ENCODE measurements at places on chromosomes 7 and 10. TPM values are rescaled to one million over a fixed set of nuclear protein-coding genes. Genes with fewer than 3 reads are reported as not detected.

DNA sequence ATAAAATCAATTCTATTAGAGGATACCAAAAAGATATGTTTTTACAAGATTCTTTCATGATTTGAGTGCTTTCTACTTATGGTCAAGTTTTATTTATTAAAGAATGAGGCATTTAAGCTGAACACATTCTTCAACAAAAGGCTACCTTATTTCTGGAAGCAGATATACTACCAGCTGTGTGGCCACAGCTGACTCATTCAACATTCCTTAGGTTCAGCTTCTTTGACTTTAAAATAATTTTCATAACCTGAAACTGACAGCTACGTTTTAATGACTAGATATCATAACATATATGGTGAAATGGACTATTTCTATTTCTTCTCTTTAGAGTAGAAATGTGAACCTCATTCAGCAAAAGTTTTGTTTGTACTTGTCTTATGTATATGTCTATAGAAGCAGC, 414.2 kb upstream of the SEMA3C start:
- no peak for DNase-seq

DNA sequence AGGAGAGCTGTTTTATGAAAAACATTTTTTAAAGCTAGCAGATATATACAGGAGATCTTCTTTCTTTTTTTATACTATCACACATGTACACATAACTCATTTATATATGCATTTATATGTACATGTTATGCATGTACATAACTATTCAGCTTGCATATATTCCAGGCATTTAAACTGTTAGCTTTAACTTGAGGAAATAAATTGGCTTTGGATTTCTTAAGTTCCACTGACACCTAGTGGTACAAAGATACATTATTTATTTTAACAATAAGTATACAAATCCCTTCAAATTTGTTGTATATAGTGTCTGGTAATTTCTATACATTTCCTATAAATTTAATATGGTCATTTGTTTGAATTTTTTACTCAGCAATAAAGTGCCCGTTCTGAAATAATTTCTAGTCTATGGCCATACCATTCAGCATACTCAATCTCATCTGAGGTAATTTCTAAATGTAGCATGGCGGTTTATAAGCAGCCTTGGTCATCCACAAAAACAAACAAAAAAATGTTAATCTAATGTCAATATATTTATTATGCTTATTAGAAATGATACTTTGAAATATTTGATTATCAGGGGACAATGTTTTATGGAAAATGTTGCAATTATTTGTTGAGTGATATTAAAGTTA, 11.6 kb downstream of the ZDHHC6 start:
- no peak for DNase-seq

The TUBB8 gene
- not detected for total RNA-seq

DNA sequence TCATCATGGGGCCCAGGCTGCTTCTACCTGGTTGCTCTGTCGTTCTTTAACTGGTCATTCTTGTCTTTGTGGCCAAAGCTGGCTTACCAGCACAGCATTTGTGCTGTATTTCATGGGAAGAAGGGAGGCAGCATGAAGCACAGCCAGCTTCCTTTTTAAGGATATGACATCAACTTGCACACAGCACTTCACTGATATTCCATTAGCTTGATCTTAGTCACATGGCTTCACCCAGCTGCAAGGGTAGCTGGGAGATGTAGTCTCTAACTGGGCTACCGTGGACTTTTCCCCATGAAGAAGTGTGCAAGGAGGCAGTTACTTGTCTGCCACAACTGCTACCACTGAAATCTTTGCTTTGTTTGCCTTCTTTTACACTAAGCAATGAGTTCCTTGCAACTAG, 525.2 kb downstream of the LRMDA start:
- no peak for DNase-seq

The C10orf105 gene
- 0.43 TPM for total RNA-seq

The SGMS1 gene
- total RNA-seq = 9.7 TPM

DNA sequence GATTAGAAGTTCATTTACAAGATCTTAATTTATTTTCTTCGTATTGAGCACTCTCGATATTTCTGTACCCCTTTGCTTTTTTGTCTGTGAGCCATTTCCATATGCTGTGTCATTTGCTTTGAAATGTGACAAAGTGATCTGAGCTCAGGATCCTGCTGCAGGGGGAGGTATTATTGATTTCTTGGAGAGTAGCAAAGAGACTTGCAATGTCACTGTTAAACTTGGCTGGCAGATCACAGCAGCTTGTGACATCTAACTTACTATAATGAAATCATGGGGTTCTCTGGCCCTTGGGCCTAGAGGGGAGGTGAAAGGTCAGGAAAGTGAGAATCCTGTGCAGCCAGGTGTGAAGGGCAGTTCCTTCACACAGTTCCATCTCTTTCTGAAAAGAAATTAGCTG, 923.4 kb downstream of the REEP3 start:
- no peak for DNase-seq

DNA sequence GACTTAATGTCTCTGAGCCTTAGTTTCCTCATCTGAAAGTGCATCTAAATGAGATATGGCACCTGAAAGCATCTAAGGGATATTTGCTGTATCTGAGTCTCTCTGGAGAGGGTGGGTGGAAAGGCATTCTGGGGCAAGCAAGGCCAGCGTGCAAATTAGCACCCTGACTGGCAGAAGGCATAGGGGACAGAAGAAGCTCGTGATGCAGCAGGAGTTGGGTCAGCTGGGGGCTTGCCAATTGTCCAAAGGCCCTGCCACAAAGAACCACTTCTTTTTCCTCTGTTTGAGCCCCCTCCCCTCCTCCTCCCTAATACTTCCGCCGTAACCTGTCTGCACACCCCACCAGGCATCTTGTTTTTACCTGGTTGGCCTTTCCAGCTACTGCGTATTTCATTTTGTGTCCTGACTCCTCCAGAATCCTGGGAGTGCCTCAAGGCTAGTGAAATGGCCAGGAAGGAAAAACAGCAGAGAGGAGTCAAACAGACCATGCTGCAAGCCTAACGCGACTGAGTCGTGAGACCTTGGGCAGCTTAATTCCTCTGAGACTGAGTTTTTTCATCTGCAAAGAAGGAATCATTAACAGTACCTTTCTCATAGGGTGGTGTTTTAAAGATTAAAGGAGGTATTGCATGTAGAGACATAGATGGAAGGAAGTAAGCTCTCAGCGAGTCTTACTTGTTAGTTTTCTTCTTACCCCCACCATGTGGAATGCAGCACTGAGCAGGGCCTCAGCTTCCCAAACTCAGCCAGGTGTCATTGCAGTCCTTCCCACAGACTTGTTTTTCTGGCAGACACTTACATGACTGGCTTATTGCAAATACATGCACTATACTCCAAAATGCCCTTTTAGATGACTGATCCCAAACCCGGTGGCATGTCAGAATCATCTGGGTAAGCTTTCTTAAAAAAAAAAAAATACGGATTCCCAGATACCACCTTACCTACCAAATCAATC, 49.1 kb upstream of the MXI1 start:
- no peak for DNase-seq

The ARHGEF35 gene
- 3.8 TPM for total RNA-seq

DNA sequence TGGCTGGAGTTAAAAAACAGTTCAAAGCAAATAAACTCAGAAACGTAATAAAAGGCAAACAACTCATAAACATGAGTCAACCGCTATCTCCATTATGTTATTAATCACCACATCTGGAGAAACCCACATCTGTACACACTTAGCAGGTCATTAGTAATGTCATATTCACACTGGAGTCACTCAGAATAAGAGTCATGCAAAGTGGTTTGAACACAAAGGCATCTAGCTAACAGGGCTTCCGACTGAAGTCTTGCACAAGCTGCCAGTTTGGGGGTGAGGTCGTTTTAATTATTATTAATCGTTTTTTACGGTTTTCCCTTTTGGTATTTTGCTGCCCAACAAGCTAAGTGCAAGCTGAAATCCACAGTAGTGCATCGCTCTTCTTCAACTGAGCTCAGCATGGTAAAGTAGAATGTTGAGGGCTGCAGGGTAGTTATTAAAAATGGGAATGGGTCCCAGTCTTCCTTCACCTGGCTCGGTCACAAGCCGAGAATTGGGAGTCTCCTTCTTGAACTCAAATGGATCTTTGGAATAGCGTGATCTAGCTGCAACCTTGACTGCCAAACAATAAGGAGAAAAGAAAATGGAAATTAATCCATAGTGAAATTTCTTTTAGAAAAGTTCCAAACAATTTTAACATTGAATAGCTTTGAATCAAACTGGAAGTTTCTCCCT, 663.5 kb downstream of the KCNMA1 start:
- no peak for DNase-seq

- peak; percentile 54 for DNase-seq
Measured at GRCh38 chr10:63720072-63720537, 198.9 kb downstream of the REEP3 start.

GRCh38 chr10:130787243-130787642, 524.3 kb downstream of the TCERG1L start:
- DNase-seq = no peak

The MCM10 gene
- total RNA-seq = 30.6 TPM

- DNase-seq = no peak
Measured at GRCh38 chr7:87105401-87105800, 45.9 kb upstream of the ELAPOR2 start.

The C10orf62 gene
- total RNA-seq = not detected

DNA sequence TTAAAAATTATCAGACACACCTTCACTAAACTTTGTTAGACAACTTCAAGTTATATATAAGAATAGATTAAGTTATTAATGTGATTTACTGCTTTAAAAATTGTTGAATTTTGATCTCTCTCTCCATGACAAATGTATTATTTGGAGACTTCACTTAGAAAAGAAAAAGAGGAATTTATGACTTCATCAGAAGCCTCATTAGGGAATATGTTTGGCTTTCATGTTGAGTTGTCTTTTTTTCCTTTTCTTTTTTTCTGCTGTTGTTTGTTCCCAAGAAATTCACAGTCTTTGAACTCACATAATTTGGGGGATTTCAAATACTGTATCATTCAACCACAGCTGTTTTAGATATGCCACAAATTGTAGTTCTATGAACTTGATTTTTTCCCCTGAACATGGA, 149.5 kb downstream of the PPP1R9A start:
- DNase-seq = no peak

The MKX gene
- 1.0 TPM for total RNA-seq

GRCh38 chr7:21500117-21500832, 42.6 kb upstream of the DNAH11 start:
- DNase-seq = no peak
